ENCODE measurements at places on chromosomes 2 and 18.

GRCh38 chr18:60122339-60122738, 222.5 kb downstream of the PMAIP1 start:
- DNase-seq: no peak

DNA sequence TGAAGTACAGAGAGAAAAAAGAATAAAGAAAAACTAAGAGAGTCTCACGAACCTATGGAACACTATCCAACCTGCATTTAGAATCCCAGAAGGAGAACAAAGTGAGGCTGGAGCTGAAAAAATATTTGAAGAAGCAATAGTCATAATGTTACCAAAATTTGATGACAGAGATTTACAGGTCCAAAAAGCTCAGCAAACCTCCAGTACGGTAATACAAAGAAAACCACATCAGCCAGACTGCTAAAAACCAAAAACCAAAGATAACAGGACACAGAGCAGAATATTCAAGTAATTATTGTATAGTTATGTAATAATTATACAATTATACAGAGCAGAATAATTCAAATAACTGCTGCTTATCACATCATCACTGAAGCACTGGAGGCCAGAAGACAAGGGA, 23.7 kb downstream of the ATL2 start:
- no peak for DNase-seq

- no peak for DNase-seq
Measured at GRCh38 chr2:146544701-146545100, 1300.1 kb upstream of the ACVR2A start.

DNA sequence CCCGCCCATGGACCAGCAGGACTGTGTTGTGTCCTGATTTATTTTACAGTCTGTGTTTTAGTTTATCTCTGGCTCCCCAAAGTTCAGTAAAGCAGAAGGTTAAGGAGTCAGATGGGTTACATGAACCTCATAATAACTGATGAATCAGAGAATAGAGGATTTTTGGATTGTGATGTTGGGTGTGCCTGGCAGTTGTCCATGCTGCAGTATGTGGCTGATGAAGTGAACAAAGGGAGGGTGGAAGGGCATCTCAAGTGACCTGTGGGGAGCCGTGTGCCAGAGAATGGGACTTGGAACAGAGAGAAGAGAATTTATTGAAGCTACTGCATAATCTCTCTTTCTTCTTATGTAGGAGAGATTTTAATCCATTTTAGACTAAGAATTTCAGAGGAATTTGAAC, 145.5 kb downstream of the MAP4K4 start:
- DNase-seq: no peak

GRCh38 chr2:5394223-5394622, 298.0 kb upstream of the SOX11 start:
- DNase-seq: no peak

GRCh38 chr2:109337221-109337620, 208.2 kb downstream of the SH3RF3 start:
- DNase-seq: no peak

DNA sequence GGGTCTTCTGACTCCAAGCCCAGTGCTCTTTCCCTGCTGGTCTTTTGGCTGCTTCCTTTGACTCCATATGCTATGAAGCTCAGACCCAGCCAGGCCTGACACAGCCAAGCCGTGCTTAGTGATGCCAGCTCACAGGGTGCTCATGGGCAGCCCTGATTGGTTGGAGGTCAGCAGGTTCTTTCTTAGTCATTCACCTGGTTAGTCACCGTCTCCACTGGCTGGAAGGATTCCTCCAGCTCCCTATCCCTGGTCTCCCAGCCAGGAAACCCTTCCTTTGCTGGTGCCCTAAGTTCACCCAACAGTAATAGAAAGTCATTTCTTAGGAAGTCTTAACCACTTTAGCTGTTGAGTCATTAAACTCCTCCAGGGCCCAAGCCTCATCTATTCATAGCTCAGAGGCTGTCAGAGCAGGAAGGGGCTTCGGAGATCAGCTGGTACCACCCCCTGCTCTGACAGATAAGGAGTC, 3.9 kb downstream of the KCNK3 start:
- no peak for DNase-seq

GRCh38 chr2:43376523-43377198, 150.3 kb upstream of the ZFP36L2 start:
- no peak for DNase-seq

DNA sequence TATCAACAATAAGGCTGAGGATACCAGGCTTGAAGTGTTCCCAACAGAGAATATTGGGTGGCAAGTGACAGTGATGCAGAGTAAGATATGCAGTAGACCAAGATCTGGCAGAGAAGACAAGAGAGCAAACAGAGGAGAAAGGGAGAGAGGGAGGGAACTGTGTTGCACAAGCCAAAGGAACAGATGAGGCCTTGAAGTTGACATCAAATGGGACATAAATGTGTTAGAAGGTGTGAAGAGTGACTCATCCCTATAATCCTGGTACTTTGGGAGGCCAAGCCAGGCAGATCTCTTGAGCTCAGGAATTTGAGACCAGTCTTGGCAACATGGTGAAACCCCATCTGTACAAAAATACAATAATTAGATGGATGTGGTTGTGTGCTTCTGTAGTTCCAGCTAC, 342.9 kb downstream of the PARD3B start:
- DNase-seq: no peak
